ENCODE measurements at places on chromosomes 5 and 9. TPM values are rescaled to one million over a fixed set of nuclear protein-coding genes. Genes with fewer than 3 reads are reported as not detected.

DNA sequence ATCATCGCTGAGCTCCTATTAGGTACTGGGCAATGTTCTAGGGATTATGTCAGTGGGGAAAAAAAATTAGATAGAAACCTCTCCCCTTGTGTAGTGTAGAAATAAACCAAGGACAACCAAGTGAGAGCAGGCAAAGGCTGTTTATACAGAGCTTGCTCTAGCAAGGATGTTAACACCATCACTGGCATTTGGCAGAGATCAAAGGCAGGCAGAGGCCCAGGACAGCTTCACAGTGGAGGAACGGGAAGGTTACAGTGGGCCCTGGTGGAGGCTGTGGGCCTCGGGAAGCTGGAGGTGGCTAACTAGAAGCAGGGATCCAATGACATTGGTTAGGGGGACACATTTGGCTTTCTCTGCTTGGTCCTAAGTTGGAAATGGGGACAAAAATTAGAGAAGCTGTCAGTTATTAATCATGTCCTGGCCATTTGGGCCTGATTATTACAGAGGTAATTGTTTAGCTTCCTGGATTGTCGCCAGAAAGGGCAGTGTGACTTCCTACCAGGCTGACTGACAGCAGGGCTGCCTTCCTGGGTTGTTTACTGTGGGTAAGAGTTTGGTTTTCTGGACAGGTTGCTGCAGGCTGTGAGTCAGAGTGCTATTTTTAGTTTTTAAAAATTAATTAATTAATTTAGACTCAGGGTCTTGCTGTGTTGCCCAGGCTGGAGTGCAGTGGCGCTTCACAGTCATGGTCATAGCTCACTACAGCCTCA is 259.3 kb downstream of the ROR2 start:
- no peak for DNase-seq

DNA sequence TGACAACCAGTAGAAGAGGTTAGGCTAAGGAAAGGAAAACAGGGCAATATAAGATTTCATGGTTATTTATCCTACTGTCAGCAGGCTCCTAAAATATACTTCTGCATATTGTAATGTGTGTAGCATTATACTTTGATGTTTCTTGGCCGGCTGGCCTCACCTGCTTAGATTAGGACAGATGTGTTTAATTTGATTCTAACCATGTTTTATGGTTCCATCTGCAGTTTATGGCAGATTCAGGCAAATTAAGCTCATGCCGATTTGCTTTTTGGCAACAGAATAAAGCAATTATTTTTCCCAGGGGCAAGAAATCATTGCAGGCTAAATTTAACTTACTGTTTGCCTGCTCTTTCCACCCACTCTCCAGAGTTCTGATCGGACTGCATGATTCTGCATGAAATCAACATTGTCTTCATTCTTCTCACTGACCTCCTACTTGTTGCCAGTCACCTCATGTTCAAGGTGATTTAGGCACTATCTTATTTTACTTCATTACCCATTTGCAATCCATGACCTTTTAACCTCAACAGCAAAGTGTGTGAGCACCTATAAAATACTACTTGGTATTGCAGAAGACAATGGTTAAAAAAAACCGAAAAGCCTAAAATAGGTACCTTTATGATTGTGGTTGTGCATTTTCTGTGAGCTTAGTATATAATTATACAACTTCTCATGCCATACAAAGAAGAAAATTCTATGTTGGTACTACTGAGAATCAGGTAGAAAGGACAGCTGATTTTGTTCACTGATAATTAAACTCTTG is 125.2 kb downstream of the EDIL3 start:
- DNase-seq = no peak

GRCh38 chr5:95931079-95931833 is 30.4 kb downstream of the ELL2 start:
- DNase-seq = no peak

- DNase-seq = no peak
These were observed 193.3 kb downstream of the SMC2 start for GRCh38 chr9:104287253-104287878.

GRCh38 chr5:68449380-68449779 is 233.8 kb downstream of the PIK3R1 start:
- no peak for DNase-seq

DNA sequence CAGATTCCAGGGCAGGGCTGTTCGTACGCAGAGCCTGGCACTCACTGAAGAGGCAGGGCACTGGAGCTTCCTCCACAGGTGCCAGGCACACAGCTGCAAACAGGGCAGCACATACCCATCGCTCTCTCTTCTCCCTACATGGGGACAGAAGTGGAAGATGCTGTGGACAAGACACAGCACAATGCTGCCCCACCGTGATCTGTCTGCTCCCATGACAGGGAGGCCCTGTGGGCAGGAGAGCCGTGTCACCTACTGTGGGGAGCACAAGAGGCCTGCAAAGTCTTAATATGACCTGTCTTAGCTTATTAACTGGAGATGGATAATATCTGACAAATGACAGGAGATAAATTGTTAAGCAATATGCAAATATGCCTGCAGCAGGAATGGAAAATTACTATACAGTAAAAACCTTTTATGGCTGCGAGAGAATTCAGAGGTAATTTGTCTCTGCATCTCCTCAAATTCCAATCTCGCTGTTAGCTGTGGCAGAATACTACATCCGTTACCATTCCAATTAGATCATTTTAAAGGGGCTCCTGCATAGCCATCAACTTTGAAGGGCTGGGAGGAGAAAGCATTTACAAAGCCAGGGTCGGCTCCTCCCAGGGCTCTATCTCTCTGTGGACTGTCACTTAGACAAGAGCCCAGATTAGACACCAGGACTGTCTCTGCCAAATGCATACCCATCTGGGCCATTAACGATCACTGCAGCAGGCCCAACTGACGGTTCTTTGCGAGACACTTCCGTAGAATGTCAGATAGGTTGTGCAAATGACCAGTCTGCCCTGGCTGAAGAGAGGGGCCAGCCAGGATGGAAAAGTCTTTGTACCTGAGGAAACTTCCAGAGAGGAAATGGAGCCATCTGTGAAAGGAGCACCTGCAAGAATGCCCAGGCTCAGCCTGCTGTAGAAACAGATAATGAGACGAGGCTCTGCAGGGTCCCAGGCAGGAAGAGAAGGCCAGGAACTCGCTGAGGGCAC is 90.7 kb upstream of the FSTL4 start:
- DNase-seq = no peak

GRCh38 chr5:10635257-10635866 is 71.5 kb downstream of the ANKRD33B start:
- peak; percentile 10 for DNase-seq

- no peak for DNase-seq
These were observed 21.9 kb downstream of the ANKH start for GRCh38 chr5:14849516-14850294.

- DNase-seq = no peak
These were observed 15.0 kb downstream of the FAM193B start for GRCh38 chr5:177539411-177539810.

DNA sequence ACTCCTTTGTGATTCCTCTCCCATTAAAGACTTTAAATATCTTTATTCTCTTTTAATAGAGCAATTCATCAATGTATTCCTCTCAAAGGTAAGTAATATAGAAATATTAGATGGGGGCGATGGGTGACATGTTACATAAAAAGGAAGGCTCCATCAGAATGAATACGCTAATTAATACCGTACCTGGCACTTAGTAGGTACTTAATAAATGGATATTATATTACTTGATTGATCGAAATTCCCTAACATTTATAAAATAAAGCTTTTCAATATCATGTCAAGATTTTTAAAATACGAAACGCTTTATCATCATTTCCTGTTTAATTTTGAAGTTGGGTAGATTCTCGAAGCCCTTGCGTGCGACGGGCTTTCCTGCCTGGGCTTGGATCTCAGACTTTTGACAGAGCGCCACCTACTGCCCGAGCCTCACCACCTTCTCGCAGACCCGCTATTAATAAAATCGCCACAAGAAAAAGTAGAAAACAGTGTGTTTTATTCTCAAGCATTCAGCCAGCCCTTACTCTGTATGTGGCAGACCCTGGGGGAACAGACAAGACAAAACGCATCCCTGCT is 99.4 kb downstream of the C5orf15 start:
- peak; percentile 53 for DNase-seq

DNA sequence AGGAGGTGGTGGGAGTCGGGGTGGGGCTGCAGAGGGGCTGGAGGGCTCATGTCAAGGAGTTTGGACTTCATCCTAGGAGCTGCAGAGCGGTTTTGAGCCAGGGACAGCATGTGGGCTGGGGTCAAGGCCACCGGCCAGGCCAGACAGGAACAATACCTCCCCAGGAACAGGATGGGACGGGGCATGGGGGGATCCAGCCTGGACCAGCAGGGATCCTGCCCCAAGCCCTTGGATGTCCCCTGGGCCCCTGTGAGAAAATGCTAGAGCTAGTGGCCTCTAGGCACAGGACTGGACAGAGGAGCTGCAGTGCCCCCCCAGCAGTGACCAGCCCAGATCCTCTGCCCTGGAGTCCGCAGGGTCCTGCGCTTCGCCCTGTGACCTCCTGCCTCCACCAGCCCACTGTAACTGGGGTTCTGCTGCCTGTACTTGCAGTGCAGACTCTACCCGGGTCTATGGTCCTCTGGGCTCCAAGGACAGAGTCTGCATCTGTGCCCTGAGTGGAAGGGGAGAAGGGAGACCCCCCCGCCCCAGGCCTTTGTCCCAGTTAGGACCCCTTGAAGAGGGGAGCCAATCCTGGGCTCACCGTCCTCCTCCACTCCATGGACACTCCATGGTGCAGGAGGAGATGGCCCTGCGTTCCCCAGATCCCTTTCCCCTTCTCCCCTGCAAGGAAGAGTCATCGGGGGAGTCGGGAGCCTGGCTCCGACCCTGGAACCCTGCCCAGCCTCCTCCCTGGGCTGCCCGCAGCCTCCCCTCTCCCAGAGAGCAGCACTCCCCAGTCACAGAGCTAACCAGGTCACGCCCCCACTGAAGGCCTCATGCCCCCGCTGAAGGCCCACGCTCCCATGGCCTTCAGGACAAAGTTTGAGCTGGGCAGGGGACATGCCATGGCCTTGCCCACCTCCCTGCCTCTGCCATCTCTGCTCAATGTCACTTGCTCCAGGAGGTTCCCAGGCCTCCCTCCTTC is 3.0 kb upstream of the MXD3 start:
- DNase-seq = no peak

DNA sequence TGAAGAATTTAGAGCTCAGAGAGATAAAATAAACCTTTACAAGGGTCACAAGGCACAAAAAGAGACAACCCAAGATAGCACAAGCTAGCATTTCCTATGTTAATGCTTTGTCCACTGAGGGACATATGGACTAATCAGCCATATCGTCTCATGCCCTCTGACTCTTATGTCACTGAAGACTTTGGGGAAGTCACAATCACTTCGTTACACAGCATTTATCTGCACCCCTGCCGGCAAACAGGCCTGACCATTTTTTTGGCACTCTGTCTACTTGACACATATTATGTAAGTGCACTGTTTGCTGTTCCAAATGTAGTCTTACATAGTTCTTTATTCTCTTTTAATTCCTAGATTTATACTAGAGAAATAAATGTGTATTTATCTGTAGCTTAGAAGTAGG is 13.9 kb upstream of the BNC2 start:
- no peak for DNase-seq

DNA sequence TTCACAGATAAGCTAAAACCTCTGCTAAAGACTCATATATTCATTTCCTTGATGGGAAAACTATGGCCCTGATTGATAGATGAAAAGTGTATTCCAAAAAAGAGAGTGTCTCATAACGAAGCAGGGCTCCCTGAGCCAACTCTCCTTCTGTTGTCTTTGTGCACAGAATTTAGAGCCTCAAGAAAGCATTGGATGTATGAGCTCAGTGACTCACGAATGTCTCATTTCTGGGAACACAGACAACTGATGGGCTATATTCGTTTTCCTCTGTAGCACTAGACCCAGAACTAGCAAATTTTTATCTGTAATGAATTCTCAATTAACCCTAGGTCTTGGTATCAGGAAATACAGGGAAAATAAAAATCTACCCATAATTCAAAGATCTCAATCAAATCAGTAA is 88.4 kb downstream of the LMNB1 start:
- DNase-seq = no peak

DNA sequence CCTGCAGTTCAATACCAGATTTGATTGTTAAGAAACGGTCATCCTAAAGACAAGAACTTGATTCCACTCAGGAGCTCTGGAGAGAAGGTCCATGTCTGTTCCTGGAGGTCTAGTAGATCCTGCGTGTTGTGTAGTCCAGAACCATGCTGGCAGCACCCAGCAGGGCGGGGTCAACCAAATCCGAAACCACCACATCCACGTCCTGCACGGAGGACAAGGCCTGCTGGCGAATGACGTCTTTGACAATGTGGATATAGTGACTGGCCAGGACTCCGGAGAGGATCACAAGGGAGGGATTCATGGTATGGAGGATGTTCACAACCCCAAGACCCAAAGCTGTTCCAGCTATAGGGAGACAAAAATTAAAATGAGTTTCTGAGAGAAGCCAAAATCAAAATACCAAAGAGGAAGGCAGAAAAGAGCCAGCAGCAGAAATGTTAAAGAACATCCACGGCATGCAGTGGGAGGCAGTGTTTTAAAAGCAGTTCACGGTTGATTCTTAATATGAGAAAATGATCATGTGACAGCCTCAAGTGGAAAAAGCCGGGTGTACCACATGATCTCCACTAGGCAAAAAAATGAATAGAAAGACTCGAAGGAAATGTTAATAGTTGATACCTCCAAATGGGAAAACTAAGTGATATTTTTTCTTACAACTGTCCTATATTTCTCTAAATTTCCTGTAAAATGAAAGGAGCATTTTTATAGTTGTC is 26.7 kb downstream of the CLTA start:
- no peak for DNase-seq

DNA sequence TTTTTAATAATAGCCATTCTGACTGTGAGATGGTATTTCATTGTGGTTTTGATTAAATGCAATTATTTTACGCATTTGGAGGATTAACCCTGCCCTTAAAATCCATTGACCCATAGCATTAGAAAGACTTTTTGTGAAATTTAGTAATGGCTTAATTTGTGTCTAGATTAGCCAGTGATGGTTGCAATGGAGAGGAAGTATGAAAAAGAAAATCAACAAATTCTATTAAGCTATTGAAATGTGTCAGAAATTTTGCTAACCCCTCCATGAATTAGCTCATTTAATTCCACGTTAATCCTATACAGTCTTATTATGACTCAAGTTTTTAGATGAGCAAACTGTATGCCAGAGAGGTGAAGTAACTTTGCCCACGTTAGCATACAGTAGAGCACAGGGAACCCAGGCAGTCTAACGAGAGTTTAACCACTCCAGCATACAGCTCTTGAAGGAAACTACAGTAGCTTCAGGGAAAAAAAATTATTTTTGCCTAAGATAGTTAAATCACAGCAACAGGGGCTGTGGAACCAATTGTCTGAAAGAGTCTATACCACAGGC is 158.2 kb upstream of the PPP2R2B start:
- no peak for DNase-seq

GRCh38 chr5:149128023-149128875 is 13.0 kb upstream of the ABLIM3 start:
- DNase-seq = no peak

GRCh38 chr9:34230556-34230955 is 51.7 kb downstream of the UBAP1 start:
- no peak for DNase-seq

The C9orf153 gene
- total RNA-seq = not detected

The SLCO6A1 gene
- 0.69 TPM for total RNA-seq

The CDH12 gene
- total RNA-seq = not detected

The PPP3R2 gene
- total RNA-seq = not detected

The BAAT gene
- 0.25 TPM for total RNA-seq

The LCN2 gene
- 9.2 TPM for total RNA-seq
